Stimulated activated CD4-positive, alpha-beta T cell treated with anti-CD3 and anti-CD28 coated beads, Interleukin-1b, Interleukin-23, amount 100 ng/mL, for 1 hour (primary cell): ENCODE measurements at places on chromosomes 4 and X.

DNA sequence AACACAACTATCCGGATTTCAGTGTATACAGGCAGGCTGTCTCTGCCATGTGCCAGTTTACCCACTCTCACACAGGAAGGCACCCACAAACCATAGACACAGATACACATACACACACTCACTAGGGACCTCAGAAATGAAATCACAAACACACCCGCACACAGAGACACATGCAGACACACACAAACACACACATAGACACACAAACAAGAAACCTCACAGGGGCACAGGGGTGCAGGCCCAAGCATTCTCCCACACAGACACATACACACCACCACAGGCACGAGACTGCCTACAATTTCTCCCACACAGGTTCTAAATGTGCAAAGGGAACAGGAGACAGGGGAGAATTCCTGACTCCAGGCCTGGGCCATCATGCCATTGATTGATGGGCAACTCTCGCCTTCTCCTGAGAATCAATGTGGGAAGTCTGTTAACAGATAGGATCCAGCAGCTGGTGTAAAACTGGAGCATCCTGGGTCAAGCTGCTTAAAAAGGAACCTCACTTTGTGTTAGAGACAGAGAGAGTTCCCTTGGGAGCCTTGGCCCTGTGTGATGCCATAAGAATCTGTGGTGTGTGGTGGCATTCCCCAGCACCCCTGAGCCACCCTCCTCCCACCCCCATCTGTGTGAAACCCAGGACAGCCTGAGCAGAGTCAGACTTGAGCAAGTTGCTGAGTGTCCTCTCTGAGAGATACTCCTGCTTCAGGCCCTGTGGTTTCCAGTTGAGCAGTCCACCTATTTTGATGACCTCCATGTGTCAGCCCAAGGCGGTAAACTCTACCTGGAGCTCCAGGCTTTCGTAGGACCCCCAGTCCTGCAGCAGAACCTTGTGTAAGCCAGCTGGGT, 33.9 kb downstream of the NBDY start:
- no peak for DNase-seq

GRCh38 chr4:13540446-13541175, 3.7 kb downstream of the NKX3-2 start:
- DNase-seq: no peak

DNA sequence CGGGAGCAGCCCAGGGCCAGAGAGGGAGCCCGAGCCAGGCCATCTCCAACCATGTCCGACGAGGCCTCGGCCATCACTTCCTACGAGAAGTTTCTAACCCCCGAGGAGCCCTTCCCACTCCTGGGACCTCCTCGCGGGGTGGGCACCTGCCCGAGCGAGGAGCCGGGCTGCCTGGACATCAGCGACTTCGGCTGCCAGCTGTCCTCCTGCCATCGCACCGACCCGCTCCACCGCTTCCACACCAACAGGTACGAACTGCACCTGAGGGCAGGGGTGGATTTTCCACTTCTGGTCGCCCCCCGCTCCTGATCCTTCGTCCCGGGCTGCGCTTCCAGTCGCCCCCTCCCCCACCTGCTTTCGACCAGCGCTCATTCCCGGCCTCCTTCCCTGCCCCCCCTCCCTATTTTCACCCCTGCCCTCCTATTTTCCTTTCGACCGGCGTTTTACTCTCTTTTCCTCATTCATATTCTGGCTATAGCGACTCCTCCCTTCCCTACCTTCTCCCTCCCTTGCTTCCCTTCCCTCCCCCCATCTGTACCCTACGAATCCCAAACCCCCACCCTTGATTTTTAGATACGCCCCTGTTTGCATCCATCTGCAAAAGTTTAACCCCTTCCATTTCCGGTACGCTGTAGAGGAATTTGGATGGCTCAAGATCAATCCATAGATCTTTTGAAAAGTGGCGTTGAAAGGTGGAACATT, 633 bp downstream of the FAM199X start:
- no peak for DNase-seq

- no peak for DNase-seq
Observed at GRCh38 chr4:124745985-124746801, 33.7 kb upstream of the ANKRD50 start.

GRCh38 chrX:43661521-43662240, 5.6 kb downstream of the MAOA start:
- DNase-seq: no peak

DNA sequence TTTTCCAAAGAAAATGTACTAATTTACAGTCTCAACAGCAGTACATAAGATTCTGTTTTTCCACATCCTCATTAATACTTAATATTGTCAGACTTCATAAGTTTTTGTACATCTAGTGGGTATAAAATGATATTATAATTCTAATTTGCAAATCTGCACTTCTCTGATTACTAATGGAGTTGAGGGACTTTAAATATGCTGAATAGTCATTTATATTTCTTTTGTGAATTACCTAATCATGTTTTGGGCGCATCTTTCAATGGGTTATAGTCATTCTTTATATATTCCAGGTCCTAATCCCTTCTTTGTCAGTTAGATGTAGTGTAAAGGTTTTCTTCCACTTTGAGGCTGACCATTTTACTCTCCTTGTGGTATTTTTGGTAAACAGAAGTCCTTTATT, 96.1 kb downstream of the KDR start:
- no peak for DNase-seq

- no peak for DNase-seq
Observed at GRCh38 chr4:138086611-138087041, 155.5 kb downstream of the SLC7A11 start.

DNA sequence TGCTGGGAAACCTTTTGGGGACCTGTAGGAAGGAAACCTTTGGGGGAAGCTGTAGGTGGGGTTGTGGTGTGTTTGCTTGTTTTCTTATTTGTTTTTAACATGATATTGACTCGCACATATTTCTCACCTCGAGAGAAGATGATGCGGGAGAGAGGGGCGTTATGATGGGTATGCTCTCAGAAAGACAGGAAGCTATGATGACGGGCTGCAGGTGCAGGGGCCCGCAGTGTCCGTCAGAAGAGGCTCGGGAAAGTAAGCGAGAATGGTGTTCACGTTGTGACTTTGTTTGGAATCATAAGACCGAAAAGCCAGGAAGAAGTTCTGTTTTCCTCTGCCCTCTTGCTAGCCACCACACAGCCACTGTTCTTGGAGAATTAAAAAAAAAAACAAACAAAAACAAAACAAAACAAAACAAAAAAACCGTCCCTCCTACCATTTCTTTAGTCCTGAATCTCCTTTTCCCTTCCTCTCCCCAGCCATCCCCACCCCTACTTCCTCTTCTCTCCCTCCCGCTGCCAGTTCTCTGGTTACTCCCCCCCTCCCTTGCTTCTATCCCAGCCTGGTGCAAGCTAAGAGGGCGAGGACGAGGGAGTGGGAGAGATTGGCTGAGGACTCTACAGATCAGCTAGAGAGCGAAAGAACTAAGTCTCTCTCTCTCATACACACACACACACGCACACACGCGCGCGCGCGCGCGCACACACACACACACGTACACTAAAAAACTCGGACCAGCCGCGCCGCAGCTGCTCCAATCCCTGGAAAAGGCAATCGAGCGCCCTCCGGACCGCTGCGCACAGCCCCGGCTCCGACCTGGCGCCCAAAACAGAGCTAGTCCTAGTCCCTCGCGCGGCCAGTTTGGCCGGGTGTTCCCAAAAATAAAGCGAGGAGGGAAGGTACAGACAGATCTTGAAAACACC, at the start of gene BMP3:
BMP3 (plus strand) TSS at position 648 of the 920 bp plus-strand sequence. CDS start 577 bp downstream, outside the sequence.
- no peak for DNase-seq

DNA sequence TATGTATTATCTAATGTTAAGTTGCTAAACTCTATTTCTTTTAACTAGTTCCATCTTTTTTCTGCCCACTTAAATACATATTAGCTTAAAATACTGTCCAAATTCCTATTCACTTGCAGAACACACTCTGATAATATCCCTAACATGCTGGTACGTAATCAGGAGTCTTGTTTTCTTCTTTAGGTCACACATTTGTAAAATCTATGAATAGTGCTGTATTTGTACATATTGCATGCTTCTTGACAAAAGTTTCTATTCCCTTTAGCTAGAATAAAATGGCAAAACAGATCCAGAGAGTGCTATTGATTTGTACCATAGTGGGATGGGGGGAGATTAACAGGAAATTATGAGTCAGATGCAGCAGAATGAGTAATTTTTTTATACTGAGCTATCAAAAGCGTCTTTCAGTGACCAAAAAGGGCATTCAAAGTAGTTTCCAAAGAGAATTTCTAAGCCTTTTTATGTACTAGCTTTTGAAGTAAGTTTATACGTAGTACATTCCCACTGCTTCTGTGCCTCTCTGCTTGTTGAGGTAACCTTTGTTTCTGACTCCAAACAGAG, 126.5 kb downstream of the PTPN13 start:
- DNase-seq: no peak

DNA sequence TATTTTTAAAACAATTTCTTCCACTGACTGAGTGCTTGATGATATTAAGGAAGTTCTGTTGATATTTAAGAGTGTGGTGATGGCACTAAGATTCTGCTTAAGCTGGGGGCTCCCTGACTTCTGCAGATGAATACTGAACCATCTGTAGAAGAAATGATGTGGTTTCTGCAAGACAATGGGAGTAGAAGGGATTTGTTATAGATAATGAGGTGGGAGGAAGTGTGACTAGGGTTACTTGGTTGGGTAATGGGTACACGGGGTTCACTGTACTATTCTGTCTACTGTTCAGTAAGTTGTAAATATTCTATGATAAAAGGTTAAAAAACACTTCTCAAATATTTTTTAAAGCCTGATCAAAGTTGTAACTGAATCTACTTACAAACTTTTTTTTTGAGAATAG, 60.9 kb upstream of the TXK start:
- DNase-seq: no peak

- DNase-seq: no peak
Observed at GRCh38 chr4:108171339-108172230, 2.9 kb upstream of the LEF1 start.

- no peak for DNase-seq
Observed at GRCh38 chr4:153161226-153161963, 42.8 kb upstream of the TRIM2 start.

DNA sequence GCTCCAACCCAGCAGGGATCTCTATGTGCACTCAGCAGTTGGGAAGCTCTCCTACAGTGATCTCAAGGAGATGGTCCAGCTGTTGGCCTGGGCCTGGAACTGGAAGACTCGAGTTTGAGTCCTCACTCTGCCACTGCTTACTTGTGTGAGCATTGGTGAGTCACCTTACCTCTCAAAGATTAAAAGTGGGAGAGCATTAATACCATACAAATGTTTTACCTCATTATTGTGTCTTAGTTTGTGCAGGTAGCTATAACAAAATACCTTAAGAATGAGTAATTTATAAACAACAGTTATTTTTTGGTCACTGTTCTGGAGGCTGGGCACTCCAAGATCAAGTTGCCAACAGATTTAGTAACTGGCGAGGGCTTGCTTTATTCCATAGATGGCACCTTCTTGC, 21.4 kb upstream of the ZNF827 start:
- DNase-seq: no peak

GRCh38 chr4:87097075-87097474, 123.3 kb downstream of the KLHL8 start:
- no peak for DNase-seq

- DNase-seq: no peak
Observed at GRCh38 chr4:76361689-76362412, 55.3 kb downstream of the STBD1 start.

DNA sequence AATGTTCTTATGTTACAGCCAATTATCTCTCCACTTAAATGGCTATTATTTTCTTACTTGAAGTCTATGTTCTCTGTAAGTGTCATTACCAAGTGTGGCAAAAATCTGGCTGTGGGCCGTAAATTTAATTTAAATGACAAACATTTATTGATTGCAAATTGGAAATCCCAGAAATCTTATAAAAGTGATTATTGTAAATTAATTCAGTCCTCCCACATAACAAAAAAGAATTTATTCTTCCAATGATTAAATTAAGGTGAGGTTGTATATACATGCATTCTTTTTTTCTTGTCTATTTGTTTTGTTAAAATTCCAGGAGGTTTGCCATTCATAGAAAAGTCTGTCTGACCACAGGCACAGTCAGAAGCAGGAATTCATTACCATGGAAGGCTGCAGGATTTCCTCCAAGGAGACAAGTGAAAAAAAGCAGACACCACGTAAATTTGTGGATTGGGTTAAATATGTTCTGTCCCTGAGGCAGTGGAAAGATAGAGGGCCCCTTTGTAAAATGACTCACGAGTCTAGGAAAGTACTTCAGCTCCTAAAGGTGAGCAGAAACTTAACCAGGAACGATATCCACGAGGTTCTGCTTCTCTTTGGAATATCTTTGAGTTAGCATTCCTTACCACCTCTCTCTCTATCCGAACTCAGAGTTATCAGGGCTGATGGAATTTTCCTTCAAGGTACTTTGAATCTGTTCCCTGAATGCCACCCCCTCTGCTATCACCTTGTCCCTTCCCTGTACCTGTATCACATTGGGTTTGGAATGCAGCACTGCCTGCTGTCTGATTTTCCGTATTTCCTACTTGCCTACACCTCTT, 10.7 kb downstream of the PPARGC1A start:
- no peak for DNase-seq

- DNase-seq: no peak
Observed at GRCh38 chrX:118216087-118216486, 99.5 kb upstream of the KLHL13 start.

DNA sequence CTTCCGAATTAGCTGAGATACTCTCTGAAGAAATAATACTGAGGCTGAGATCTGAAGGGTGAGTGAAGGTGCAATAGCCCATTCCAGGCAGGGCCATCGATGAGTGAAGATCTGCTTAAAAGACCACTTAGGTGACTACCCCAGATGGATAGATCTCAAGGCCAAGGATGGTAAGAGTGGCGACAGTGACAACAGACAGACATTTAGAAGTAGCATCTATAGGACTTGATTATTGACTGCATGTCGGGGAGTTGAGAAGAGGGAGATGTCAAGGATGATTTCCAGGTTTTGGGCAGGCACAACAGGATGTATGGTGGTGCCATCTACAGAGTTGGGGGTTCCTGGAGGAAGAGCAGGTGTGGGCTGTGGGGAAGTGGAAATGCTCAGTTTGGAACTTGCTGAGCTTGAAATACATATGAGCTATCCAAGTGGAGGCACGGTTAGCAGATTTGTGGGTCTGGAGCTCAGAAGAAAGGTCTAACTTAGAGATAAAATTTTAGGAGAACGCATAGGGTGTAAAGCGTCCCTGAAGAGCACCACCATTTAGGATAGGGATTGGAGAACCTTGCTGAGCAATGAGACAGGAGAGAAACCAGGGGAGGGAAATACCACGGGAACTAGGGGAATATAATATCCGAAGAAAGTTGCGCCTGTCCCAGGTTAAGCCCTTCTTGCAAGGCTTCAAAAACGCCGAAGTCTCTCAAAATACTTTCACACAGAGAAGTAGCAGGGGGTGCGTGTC, 688 bp downstream of the UFSP2 start:
- DNase-seq: no peak

DNA sequence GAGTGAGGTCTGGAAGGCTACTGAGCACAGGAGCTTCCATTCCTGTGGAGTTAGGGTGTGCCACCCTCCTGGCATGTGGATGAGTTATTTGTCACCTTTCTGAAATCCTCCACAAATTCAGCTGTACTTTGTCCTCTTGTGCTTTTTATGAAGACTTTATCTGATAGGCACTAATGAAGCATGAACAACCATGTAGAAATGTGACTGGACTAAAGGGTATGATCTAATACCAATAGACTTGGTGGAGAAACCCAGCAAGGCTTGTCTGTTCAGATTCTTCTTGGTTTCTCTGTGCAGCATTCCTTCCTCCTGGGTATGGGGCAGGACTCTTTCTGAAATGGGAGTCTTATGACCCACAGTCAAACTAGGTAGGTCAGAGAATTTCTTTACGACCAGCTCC, 9.6 kb downstream of the NBDY start:
- DNase-seq: no peak
